NCI-H82 (cell line): ENCODE measurements at places on chromosomes 16 and 17.

GRCh38 chr17:72978593-72979218, 113.8 kb downstream of the SLC39A11 start:
- DNase-seq = no peak

DNA sequence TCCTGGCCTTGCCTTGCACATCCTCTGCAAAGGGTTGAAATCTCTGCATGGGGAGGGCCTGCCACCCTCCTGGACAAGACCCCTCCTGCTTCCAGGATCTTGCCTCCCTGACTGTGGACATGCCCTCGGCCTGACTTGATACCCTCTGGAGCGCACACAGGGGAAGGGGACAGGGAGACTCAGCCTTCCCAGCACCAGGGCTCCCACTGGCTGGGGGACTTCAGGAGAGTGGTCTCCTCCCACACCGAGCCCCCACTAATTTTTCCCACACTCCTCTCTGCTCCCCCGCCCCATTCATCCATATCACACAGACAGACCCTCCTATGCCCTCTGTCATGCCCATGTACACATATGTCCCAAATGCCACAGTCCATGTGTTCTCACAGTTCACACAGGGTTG, 14.3 kb downstream of the SGCA start:
- no peak for DNase-seq

GRCh38 chr17:75950421-75950820, 9.6 kb upstream of the FBF1 start:
- DNase-seq = no peak

GRCh38 chr16:27449434-27450195, 47.6 kb downstream of the IL21R start:
- no peak for DNase-seq

DNA sequence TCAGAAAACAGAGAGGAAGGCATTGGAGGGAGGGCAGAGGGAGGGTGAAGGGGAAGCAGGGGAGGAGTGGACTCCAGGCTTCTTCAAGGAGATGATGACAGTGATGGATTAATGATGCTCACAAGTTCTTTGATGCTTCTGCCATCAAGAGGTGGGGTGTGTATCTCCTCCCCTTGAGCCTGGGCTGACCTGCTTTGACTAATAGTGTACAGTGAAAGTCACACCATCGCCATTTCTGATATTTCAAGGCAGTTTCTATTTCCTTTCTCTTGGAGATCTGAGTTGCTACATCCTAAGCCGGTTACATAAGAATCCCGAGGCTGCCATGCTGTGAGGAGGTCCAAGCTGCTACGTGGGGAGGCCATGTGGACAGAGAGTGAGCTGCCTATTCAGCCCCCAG, 312.5 kb downstream of the MAF start:
- no peak for DNase-seq

GRCh38 chr17:37118366-37119137, 169.8 kb downstream of the AATF start:
- no peak for DNase-seq

DNA sequence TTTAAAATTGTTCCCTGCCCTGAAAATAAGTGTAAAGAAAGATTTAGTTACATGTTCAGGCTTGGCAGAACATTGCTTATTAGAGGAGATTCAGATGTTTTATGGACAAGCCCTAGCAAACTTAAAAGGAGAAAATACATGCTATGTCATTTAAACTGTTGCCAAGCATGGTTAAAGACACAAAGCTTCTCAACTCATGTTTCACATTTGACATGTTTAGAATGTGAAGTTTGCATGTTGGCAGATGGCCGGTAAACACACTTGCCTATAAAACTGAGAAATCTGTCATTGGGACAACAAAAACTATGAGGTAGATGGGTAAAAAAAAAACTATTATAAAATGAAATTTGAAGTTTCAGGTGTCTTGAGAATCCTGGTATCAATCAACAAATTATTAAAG, 5.8 kb downstream of the KRTAP29-1 start:
- no peak for DNase-seq

DNA sequence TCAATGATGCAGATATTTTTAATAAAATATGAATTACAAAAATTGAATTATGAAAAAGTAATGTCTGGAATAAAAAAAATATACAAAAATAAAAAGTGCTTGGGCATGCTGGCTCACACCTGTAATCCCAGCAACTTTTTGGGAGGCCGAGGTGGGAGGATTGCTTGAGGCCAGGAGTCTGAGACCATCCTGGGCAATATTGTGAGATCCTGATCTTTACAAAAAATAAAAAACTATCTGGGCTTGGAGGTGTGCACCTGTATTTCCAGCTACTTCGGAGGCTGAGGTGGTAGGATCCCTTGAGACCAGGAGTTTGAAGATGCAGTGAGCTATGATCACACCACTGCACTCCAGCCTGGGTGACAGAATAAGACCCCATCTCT, 141.8 kb downstream of the NPIPB5 start:
- DNase-seq = no peak

- DNase-seq = no peak
Measured at GRCh38 chr17:82822281-82822680, 17.5 kb downstream of the ZNF750 start.
